AG09309 (cell line): ENCODE measurements at places on chromosomes 5 and 9.
A peak's percentile ranks its signal among the peaks of the same experiment; 100 is the strongest.

DNA sequence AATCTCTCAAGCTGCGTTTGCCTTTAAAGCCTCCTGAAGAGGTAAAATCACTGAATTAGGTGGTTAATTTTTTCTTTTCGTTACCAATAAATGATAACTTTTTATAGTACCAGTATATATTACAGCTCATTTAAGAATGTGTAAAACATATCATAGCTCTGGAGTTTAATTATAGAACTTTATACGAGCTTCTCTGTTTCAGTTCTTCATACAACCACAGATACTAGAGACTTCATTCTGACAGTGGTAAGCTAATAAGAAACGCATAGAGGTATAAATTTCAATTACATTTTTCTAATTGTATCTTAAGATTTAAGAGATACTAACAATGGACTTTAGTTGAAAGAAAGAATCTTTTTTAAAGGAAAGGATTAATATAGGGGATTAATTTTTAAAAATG, 73.9 kb downstream of the PBX3 start:
- DNase-seq = no peak

- DNase-seq = no peak
Measured at GRCh38 chr5:80798166-80798565, 143.4 kb upstream of the DHFR start.

DNA sequence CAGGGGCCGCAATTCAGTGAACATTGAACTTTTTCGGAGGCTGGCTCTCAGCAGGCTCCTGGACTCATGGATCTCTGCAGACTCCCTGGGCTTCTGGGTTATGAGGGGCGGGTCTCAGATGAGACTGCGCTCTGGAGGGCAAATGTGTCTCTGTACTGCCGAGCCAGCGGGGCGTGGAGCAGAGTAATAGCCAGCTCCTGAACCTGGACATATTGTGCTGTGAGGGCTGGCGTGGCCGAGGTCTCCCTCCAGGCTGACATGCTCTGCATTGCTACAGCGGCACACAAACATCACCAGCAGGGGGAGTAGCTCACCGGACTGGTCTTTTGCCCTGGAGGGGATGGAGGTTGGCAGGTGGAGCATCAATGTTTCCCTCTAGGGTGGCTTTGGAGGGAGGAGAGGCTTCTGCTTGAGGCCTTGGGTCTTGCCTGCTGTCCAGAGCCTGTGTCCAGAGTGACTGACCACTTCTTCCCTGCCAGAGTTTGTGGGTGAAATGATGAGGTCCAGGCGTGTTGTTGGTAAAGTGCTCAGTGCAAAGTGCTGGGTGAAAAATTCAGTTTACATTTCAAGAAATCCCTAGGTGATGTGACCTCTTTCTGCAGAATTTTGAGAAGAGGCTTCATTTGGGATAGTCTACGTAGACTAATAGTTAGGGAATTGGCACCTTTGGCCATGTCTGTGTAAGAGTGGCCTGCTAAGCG, 10.9 kb upstream of the GADD45G start:
- no peak for DNase-seq

- DNase-seq = no peak
Measured at GRCh38 chr9:13479096-13479495, 199.6 kb upstream of the MPDZ start.

DNA sequence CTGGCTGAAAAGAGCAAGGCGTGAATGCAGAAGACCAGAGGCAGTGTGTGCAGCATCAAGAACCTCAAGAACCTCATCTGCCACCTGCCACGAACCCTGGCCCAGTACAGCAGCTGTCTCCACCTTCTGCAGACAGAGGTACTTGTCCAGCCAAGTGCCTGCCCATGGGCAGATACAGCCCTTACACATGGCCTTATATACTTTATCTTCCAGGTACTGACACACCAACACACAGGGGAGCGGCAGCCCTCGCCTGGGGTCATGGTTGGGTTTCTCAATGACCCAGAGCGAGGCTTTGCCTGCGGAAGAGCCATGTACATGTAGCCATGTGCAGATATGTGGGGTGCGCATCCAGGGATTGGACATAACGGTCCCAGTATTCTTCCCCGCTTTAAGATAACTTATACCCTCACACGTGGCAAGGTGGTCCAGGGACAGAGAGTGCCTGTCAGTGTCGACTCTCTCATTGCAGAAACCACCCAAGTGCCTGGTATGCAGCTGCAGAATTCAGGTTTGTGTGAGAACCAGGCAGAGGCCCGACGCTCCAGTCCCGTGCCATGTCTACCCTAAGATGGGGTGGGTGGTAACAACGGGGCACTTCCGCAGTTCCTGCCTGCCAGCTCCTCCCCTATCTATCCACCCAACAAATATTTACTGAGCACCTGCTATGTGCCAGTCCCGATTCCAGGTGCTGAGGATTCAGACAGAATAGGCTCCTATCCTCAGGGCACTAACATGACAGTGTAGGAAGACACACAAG, 206.9 kb downstream of the FSTL4 start:
- no peak for DNase-seq

GRCh38 chr9:1653282-1653681, 361.9 kb upstream of the SMARCA2 start:
- DNase-seq = no peak

DNA sequence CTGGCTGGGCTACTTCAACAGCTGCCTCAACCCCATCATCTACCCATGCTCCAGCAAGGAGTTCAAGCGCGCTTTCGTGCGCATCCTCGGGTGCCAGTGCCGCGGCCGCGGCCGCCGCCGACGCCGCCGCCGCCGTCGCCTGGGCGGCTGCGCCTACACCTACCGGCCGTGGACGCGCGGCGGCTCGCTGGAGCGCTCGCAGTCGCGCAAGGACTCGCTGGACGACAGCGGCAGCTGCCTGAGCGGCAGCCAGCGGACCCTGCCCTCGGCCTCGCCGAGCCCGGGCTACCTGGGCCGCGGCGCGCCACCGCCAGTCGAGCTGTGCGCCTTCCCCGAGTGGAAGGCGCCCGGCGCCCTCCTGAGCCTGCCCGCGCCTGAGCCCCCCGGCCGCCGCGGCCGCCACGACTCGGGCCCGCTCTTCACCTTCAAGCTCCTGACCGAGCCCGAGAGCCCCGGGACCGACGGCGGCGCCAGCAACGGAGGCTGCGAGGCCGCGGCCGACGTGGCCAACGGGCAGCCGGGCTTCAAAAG, 36.9 kb upstream of the TTC1 start:
- DNase-seq = no peak

DNA sequence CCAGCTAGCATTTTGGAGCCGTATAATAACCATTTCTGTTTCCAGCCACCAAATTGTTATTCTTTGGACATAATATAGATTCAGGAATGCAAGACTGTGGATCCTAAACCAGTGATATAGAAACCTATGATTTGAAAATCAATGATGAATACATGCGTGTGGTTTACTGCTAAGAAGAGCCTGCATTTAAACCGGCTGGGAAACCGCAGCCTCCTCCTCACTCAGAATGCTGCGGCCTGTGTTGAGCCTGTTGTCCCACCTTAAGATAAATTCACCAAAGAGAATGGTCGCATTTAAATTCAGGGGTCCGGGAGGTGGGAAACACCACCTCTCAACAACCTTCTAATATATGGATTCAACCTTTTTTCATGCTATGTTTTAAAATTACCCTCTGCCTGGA, 148.0 kb downstream of the MEF2C start:
- DNase-seq = no peak

DNA sequence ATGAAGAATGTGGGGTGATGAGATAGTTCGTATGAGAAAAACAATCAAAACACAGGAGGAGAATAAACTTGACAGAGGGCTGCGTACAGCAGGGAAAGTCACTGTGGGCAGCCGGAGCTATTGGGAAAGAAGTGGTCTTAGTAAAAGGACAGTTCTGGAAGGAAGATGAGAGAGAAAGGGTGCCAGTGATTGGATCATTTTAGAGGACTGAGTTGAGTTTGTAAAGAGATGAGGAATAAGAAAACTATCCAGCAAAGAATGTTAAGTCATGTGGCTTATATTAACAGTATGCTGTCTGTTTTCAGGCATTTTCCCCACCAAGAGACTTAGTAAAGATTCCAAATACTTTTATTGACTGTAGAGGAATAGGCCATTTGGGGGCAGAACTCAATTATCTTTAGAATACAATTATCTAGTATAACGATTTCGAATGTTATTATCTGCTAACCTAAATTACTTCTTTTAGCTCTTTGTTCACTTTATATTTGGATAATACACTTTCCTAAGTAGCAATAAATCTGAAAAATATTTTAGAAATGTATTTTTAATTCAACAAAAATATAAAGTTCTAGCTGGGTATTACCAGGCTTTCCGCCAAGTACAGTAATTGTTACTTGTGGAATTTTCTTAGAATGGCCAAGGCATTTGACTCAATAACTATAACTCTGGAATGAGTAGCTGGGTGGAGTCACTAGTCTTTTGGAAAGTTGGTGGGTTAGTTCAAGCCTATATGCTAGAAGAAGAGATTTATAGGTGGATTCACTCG, 15.5 kb upstream of the LOX start:
- DNase-seq = peak; percentile 92
